T47D (cell line): ENCODE measurements at places on chromosomes 16 and 17.
A peak's percentile ranks its signal among the peaks of the same experiment; 100 is the strongest.

GRCh38 chr17:3813171-3813570 is 12.2 kb upstream of the ITGAE start:
- no peak for DNase-seq

DNA sequence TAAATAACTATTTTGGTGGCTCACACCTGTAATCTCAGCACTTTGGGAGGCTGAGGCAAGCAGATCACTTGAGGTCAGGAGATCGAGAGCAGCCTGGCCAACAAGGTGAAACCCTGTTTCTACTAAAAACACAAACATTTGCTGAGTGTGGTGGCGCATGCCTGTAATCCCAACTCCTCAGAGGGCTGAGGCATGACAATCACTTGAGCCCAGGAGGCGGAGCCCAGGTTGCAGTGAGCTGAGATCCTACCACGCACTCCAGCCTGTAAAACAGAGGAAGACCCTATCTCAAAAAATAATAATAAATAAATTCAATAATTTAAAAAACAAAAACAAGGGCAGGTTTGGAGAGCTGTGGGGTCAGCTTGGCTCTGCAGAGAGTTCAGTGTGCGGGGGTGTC is 5.7 kb upstream of the SLC4A1 start:
- no peak for DNase-seq

DNA sequence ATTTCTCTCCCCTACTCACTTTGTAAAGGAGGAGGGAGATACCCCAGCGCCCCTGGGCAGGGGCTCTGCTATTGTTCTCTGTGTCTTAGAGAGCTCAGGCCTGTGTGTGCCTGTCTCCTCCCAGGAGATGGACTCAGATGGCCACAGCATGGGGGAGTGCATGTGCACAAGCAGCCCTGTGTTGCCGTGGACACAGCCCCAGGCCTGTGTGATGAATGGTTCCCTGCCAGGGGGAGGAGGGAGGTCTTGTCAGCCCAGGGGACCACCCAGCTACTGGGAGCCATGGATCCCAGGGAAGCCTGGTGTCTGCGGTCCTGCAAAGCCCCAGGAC is 26.3 kb downstream of the GINS2 start:
- DNase-seq, result no peak

GRCh38 chr17:27968206-27968732 is 74.2 kb upstream of the NLK start:
- no peak for DNase-seq

- no peak for DNase-seq
Measured at GRCh38 chr16:84561291-84561690, 56.6 kb downstream of the COTL1 start.

DNA sequence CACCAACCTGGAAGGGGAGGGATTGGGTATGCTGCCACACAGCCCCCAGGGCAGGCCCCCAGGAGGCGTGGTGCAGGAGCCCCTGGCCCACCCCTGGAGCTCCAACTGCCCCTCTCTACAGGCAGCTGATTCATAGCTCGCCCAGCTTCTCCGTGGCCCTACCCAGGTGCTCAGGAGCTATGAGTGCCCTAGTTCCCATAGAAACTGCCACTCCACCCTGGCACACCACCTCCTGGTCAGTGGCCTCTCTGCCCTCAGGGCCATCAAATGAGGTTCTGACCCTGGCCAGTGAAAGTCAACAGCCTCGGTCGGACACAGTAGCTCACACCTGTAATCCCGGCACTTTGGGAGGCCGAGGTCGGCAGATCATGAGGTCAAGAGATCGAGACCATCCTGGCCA is 18.0 kb downstream of the CNGB1 start:
- DNase-seq, result no peak

DNA sequence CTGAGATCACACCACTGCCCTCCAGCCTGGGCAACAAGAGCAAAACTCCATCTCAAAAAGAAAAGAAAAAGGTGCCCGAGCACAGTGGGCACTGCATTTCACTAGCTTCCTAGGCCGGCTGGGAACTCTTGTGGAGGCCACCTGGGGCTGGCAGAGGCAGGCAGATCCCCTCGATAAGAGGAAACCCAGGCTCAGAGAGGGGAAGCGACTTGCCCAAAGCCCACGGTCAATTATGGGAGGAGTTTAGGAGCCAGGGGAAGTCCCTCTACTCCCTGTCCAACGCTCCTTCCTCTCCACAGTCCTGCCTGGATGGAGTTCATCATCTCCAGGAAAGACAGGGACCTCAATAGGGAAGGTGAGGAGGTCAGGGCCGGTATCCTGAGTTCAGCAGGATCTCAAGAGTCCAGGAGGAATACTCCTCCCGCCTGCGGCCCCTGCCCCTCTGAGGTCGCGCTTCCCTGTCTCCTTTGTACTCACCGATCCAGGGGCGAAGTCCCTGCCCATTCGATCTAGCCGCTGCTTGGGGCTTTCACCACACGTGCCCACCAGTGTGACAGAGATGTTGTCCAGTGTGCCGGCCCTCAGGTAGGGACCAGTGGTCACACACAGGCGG is 841 bp downstream of the ALOXE3 start:
- no peak for DNase-seq

GRCh38 chr17:49168706-49169105 is 36.1 kb downstream of the B4GALNT2 start:
- DNase-seq, result no peak

- DNase-seq, result peak; percentile 80
Measured at GRCh38 chr16:81730090-81731051, 48.7 kb upstream of the PLCG2 start.

- DNase-seq, result no peak
Measured at GRCh38 chr17:4179071-4179470, 36.1 kb downstream of the CYB5D2 start.

DNA sequence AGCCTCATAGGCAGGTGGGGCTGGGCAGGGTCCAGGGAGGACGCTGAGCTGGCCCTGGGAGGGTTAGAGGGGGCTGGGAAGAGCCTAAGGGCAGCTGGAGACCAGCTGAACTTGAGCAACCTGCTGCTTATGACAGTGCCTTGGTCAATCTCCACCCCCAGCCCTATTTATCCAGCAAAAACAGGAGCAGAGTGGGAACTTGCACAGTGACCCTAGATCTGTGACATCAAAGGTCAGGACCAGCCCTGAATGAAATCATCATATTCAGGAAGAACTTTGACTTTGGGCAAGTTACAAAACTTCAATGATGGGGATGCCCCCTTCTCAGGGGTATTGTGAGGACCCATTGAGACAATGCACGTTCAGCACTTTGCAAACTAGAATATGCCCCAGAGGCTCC is 9.4 kb downstream of the CD300LF start:
- DNase-seq, result no peak

DNA sequence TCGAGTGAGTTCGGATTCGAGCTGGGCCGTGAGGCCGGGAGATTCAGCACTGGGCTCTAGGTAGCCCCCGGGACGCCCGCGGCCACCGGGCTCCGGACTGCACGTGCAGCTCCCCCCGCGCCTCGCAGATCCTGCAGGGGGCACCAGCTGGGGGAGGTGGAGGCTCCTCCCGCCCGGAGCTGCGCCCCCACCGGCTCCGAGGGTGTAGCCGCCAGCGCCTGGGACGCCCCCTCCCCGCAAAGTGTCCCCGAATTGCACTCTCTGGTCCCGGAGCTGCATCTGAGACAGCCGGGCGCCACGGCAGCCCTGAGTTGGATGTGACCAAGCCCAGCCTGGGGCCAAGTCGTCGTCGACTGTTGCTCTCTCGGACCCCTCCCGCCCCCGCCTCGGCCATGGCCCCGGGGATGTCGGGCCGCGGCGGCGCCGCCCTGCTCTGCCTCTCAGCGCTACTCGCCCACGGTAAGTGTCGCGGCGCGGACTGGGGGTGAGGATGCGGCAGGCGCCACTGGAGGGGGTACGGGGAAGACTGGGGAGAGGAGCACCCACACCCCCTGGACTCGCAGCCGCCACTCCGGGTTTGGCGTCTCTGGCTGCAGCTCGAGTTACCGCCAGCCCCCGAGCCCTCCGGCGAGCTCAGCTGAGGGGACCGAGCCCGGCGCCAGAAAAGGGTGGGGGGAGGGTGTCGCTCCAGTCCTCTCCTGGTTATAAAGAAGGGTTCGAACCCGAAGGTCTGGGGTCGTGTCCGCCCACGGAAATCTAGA is 1.5 kb downstream of the TMEM132E start:
- DNase-seq, result no peak

GRCh38 chr17:7560172-7561027 is 1.3 kb upstream of the SENP3 start:
- peak; percentile 80 for DNase-seq

GRCh38 chr16:55871411-55872038 is 3.6 kb downstream of the CES5A start:
- no peak for DNase-seq

GRCh38 chr16:86107215-86107825 is 208.4 kb downstream of the IRF8 start:
- peak; percentile 10 for DNase-seq

GRCh38 chr17:32503251-32504165 is 16.7 kb downstream of the CDK5R1 start:
- no peak for DNase-seq

DNA sequence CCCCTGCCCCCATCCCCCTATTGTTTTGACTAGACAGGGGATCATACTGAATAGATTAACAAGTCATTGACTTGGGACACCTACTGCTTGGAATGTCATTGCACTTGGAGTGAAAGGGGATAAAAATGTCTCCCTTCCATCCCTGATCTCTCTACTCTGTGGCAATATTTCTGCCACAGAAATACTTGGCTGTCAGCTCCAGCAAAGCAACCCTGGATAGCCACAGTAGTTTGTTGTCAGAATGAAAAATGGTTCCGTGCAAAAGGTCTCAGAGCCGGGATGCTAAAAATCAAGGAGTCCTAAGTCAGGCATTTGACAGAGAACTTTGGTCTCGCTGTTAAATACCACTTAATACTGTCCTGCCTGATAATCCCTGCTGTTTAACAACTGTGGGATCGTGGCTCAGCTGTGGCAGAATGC is 722.0 kb upstream of the SOX9 start:
- DNase-seq, result no peak
